Stimulated activated effector memory CD8-positive, alpha-beta T cell treated with anti-CD3 and anti-CD28 coated beads, Interleukin-12 subunit alpha, Interleukin-12 subunit beta, amount 100 ng/mL, for 72 hours (primary cell): ENCODE measurements at places on chromosomes 3 and 15.

DNA sequence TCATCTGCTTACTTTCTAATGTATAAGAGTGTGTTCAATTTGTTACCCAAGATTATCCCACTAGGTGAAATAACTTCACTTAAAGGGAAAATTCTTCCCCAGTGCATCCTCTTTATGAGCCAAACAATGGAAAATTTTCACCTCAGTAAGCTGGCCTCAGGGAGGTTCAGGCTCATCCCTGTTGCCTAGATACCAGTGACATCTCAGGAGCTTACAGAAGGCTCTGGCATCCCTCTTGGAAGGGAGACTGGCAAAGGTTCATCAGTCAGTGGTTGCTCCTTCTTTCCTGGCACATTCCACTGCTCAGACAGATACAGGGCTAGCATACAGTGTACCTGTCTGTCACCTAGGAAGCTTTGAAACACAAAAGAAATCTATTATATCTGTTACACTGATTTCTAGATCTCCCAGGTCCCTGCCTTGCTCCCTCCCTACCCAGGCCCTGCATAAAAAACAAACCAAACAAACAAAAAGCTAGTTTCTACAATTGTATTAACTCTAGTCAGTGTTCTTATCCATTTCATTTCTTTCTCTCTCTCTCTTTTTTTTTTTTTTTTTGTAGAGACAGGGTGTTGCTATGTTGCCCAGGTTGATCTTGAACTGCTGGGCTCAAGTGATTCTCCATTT is 1.7 kb downstream of the IP6K2 start:
- DNase-seq = no peak

DNA sequence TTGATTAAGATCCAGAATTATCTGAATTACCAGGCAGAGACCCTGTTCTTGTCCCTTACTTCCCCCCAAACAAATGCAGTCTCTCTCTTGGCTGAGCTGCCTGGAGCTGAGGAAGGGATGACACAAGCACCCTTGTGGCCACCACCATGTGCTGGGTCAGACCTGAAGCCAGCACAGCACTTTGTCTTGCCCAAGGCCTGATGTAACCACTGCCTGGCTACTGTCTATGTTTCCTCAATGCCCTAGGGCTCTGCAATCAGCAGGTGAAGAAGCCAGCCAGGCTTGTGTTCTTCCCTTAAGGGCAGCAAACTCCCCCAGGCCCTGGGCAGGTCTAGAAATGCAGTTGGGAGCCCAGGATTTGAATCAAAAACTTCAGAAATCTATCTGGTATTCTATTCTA is 15.8 kb upstream of the CASR start:
- no peak for DNase-seq

- peak; percentile 41 for DNase-seq
Observed at GRCh38 chr3:147405231-147406027, 914 bp downstream of the ZIC4 start.

GRCh38 chr3:114745322-114746240 is 401.5 kb downstream of the ZBTB20 start:
- DNase-seq = no peak

- no peak for DNase-seq
Observed at GRCh38 chr15:65927545-65927944, 58.3 kb downstream of the RAB11A start.

DNA sequence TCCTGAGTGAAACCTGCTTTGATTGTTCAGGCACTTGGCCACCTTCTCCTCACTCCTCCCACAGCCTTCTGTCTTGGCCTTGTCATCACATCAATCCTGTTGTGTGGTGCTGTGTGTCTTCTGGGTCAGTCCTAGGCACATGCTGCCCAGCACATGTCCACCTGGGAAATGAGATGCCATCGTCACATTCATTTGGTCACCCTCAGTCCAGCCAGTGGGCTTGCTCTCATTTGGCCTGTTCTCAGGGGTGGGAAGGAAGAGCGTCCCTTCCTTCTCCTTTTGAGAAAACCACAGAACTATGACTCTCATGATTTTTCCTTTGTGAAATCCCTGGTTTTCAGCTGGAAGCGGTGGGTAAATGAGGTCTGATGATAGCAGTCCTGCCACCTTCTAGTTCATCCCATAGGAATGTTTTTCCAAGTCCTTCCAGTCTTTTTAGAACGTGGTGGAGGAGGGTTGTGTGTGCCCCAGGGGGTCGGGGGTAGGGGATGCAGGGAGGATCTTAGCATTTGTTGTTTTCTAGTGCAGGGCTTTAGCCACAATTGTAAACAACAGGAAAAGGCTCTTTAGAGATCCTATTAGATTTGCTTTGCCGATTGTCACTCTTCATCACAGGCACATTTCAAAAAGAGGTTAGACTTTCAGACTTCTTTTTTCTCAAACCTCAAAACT is 8.4 kb upstream of the PLA1A start:
- no peak for DNase-seq
